HFFc6 (cell line): ENCODE measurements at places on chromosomes 12 and 14.

GRCh38 chr12:89880690-89881350 lies 172.2 kb upstream of the ATP2B1 start:
- DNase-seq, result no peak

DNA sequence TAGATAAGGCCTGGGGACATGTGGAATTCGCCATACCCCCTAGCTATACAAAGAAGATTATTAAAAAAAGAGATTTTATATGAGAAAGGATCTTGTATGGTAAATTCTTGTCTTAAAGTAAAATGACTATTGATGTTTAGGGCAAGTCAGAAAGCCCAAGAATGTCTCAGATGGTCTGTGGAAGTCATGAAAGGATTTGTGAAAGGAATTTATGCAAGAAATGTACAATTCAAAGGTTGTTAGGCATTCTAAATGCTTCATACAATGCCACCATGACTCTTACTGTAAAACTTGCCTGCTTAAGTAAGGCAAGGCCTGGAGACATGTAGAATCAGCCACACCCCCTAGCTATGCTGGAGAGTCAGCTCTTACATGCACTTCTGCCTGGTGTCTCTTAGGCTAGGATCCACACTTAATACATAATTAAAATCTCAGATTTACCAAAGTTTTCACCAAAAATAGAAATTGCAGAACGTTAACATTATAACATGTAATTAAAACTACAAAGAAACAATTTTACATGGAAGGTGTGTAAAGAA lies 8.9 kb upstream of the ETNK1 start:
- no peak for DNase-seq

GRCh38 chr14:99244367-99244901 lies 27.6 kb downstream of the BCL11B start:
- no peak for DNase-seq

- DNase-seq, result no peak
Measured at GRCh38 chr12:40032433-40033241, 73.2 kb downstream of the SLC2A13 start.

DNA sequence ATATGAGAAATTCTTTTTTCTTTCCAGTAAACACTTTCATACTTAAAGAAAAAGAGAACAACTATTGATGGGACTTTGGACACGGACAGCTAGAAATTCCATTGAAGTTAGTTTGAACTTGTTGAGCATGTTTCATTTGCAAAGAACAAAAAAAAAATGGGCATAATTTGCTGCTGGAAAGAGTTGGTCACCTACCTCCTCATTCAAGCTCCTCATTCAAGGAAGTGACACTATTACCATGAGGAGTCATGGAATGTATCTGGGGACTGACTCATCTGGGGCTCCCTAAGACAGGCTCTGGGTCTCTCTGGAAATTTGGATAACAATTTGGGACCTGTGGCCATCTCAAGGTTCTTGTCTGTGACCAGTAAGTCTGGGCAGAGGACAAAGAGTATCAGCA lies 50.4 kb downstream of the KICS2 start:
- DNase-seq, result peak; percentile 67

DNA sequence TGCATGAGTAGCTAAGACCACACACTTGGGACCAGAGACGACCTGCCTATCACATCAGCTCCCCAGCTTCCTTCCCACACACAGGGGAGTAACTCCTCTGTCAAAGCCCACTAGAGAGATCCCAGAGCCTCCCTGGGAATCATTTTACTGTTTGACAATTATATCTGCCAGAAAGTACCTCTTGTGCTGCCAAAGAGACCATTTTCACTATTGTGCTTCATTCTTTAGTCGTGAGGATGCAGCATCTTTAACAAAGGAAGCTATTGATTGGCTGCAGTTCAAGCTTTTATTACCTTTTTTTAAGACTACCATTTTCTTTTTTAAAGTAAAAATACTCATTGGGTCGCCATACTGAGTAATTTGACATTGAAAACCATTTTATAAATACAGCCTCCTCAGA lies 194.5 kb upstream of the RGS6 start:
- no peak for DNase-seq

- DNase-seq, result peak; percentile 53
Measured at GRCh38 chr12:59699421-59700152, 103.8 kb downstream of the SLC16A7 start.

DNA sequence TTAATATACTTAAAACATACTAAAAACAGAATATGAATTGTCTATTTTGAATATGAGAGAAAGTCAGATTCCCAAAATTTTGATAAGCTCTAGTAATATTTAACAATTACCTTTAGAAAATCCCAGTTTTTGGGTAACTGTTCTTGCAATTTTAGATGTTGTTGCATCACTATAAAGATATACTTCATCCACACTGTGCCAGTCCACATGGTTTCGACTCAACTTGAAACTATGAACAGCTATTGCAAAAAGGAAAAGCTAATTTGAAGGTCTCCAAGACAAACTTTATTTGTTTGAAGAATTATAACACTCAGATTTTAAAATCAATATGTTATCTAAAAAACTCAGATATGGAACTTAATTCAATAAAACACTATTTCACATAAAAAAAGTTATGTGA lies 59.9 kb downstream of the DDHD1 start:
- DNase-seq, result no peak

- DNase-seq, result no peak
Measured at GRCh38 chr12:54147186-54147585, 41.6 kb downstream of the SMUG1 start.

DNA sequence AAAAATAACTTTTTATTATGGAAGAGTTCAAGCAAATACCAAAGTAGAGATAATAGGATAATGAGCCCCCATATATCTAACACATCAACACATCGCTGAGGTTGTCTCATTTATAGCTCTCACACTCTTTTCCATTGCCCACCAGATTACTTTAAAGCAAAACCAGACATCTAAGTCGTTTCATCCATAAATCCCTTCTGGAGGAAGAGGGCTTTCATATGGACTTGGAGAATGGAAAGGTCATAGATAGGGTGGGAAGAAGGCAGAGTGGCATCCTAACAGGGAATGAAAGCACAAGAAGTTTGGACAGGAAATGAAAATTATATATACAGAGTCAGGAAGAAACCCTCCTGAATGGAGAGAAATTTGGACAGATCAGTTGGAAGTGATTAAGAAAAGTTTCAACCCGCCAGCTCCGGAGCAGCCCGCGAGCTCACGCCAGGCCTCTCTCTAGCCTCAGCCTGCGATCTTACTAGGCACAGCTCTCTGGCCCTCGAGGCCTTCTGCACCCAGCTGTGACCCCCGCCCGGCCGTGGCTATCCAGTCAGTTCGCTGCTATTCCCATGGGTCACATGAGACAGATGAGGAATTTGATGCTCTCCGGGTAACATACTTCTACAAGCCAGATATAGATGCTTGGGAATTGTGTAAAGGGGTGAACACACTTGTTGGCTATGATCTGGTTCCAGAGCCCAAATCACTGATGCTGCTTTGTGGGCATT lies 48.4 kb upstream of the NID2 start:
- DNase-seq, result no peak

GRCh38 chr12:62290846-62291245 lies 30.6 kb downstream of the USP15 start:
- DNase-seq, result no peak

GRCh38 chr14:86942936-86943335 lies 1050.0 kb downstream of the GALC start:
- no peak for DNase-seq

GRCh38 chr12:52622349-52622748 lies 4.0 kb upstream of the KRT73 start:
- DNase-seq, result no peak

GRCh38 chr14:77059276-77059915 lies 30.9 kb upstream of the IRF2BPL start:
- peak; percentile 94 for DNase-seq

DNA sequence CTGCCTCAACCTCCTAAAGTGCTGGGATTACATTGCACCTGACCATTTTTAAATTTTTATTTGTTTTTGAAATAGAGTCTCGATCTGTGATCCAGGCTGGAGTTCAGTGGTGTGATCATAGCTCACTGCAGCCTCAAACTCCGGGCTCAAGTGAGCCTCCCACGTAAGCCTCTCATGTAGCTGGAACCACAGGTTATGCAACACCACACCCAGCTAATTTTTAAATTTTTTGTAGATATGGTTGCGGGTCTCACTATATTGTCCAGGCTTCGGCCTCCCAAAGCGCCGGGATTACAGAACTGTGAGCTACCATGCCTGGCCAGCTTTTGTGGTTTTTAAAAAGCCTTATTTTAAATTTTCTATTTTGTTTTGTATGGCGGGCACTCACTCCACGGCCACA lies 2.2 kb upstream of the DRAM1 start:
- no peak for DNase-seq

GRCh38 chr12:68536885-68537485 lies 73.7 kb upstream of the RAP1B start:
- DNase-seq, result no peak
